Right lung (tissue), 10 donors: ENCODE measurements at places on chromosomes 2 and 18. TPM values are rescaled to one million over a fixed set of nuclear protein-coding genes. Genes with fewer than 3 reads are reported as not detected.

The OTX1 gene
- polyA plus RNA-seq = 0.06 TPM

The IL36G gene
- 0.42 TPM for polyA plus RNA-seq

The TUBB6 gene
- 56.8 TPM for polyA plus RNA-seq

The GAREM1 gene
- polyA plus RNA-seq = 13.0 TPM

The MOB1A gene
- 106 TPM for polyA plus RNA-seq

The TSPYL6 gene
- 0.12 TPM for polyA plus RNA-seq

The LONRF2 gene
- polyA plus RNA-seq = 2.5 TPM

The TCF7L1 gene
- 64.7 TPM for polyA plus RNA-seq

The NGEF gene
- 2.9 TPM for polyA plus RNA-seq

The SCN2A gene
- 0.41 TPM for polyA plus RNA-seq

The ALLC gene
- not detected for polyA plus RNA-seq

The FAM161A gene
- 23.5 TPM for polyA plus RNA-seq

The NETO1 gene
- 0.39 TPM for polyA plus RNA-seq

The RRM2 gene
- polyA plus RNA-seq = 79.7 TPM

The UNC80 gene
- 0.56 TPM for polyA plus RNA-seq

The COL6A3 gene
- polyA plus RNA-seq = 773 TPM

The NCKAP5 gene
- polyA plus RNA-seq = 19.6 TPM

The MREG gene
- polyA plus RNA-seq = 17.9 TPM

The RAMP1 gene
- 6.0 TPM for polyA plus RNA-seq

DNA sequence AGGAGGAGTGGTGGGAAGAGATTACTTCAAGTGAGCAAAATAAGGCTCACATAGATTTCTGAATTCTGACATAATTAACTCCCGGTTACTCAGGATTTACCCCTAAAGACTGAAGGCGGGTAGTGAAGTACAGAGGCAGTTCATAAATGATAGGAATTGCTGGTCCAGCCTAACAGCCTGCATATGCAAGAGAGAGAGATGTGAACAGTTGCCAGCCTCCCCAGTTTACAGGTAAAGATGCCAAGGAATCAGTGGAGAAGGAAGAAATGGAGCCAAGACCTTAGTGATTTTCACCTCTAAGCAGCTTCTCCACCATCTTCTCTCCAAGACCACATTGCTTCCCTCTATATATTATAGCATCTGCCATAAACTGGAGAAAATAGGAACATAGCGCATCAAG is 91.8 kb upstream of the THUMPD2 start:
- no peak for DNase-seq

DNA sequence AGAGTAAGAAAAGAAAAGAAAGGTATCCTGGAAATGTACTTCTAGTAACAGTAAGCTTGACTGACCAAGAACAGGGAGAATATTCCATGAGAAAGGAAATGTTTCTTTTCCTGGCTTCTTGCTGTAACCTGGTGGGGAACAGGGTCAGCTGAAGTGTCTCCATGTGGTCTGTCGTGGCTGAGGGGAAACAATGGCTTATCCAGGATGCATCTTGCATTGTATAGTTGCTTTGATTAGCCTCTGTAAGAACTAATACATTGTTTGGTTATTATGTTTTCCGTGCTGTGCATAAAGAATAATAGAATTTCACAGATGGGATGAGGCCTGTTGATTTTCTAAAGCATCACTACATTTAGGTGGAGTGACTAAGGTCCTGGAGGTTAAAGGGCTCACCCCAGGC is 4.9 kb downstream of the CREG2 start:
- DNase-seq = no peak

GRCh38 chr2:197075754-197076337 is 149.3 kb upstream of the PGAP1 start:
- DNase-seq = no peak

- DNase-seq = no peak
These were observed 52.4 kb upstream of the SIX3 start for GRCh38 chr2:44889096-44889495.

DNA sequence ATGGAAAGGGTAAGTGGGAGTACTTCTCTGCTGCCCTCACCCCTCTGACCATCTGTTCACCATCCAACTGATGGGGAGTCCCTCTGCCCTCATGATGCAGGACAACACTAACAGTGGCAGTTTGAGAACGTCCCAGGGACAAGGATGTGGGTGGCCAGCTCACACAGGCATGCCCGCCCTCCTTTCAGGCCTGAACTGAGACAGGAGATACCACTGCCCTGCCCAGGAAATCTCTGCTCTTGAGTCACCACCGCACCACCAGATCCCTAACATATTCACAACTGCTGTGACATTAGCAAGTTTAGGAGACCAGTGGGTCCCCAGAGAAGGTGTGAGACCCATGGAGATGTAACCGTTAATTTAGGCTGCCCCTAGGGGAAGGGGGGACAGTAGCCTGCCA is 66.2 kb downstream of the TRAPPC8 start:
- DNase-seq = no peak

GRCh38 chr2:190387422-190387821 is 20.7 kb upstream of the MFSD6 start:
- DNase-seq = no peak

- no peak for DNase-seq
These were observed 462.6 kb downstream of the EPHA4 start for GRCh38 chr2:221109552-221109951.

DNA sequence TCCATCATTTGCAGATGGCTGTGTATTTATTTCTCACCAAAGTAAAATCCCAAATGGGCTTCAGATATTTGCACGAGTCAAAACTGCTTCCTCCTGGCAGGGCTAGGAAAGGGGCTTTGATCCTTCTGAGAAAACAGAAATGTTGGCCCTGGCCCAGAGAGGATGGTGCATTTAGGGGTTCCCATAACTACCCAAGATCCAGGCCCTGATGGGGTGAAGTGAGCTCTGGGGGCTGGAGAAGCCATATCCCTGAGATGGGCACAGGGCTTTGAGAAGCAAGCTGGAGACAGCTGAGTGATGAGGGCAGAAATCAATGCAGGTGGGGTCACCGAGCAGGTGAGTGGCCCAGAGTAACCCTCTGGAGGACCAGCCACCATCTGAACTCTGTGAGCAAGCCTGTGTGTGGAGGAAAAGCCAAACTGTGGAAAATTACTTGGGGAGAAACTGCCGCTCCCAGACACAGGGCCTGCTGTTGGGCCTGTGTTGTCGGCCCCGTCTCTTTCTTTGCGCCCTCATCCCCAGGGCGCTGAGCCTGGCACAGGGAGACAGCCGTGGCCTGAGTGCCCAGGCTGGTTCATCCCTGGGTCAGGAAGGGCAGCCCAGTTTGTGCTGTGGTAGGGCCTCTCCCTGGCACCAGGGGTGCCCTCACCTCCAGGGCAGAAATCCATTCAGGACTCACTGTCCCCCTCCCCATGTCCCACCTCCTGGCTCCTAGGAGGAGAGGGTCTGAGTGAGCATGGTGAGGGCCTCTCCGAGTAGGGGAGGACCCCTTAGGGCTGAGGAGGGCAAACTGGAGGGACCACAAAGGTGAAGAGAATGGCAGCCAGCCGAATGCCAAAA is 167.8 kb upstream of the HAAO start:
- no peak for DNase-seq

- no peak for DNase-seq
These were observed 98.3 kb downstream of the NRP2 start for GRCh38 chr2:205780645-205781044.

- DNase-seq = peak; percentile 86
These were observed 170.0 kb downstream of the DNAH7 start for GRCh38 chr2:195898505-195899191.

DNA sequence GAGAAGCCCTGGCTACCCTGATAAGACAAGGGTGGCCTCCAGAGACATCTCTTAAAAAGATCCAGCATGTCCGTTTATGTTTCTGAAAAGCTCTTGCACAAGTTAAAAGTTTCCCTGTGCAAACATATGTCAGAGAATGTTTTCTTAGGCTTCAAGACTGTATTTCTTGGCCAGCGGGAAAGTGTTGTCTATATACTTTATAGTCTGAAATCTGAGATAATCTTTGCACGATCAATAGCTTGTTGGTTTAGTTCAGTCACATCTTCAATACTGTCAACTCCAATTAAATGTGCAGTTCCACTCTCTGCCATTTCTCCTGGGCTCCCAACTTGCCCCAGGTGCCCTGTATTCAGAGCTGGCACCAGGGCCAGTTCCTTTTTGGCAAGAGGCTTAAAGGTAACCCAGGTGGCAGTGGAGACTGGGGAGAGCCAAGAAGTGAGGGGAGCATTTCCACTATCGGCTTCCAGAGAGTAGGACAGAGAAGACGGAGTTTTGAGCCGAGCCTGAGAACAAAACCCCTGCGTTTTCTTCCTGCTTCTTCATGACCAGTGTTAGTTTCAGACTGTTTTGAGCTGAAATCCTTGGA is 64.4 kb downstream of the ACOXL start:
- DNase-seq = no peak

- no peak for DNase-seq
These were observed 2.6 kb upstream of the BMPR2 start for GRCh38 chr2:202373490-202373889.

DNA sequence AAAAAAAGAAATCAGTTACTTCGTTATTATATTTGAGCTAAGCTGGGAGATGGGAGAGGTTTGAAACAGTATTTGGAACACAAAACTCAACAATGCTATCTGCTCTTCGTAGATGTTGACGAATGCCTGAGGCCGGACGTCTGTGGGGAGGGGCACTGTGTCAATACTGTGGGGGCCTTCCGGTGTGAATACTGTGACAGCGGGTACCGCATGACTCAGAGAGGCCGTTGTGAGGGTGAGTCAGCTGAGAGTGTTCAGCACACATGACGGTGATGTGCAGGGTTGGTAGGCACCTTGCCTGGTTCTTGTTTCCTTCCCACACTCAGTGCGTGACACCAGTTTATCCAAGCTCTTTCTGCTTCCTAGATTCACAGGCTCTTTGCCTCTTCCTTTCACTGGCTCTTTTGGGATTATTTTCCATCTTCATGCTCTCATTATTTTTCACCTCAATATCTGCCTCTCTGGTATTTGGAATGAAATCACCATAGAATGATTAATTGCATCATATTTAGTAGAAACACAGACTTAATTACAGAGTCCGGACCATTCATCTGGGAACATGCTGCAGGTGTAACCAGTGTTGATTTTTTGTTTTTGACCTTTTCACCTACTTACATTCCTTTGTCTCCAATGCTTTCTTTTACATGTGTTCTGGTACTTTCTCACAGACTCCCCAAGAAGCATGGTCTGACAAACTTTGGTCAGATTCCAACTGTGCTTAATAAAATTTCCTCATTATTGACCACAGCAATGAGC is 200.6 kb upstream of the RASGRP3 start:
- no peak for DNase-seq

GRCh38 chr2:62457556-62457955 is 48.4 kb downstream of the TMEM17 start:
- no peak for DNase-seq

- DNase-seq = peak; percentile 60
These were observed at the start of gene STON1 for GRCh38 chr2:48530033-48530811. STON1 (plus strand) TSS chr2:48530154; CDS start chr2:48580634, 50,480 bp downstream.

DNA sequence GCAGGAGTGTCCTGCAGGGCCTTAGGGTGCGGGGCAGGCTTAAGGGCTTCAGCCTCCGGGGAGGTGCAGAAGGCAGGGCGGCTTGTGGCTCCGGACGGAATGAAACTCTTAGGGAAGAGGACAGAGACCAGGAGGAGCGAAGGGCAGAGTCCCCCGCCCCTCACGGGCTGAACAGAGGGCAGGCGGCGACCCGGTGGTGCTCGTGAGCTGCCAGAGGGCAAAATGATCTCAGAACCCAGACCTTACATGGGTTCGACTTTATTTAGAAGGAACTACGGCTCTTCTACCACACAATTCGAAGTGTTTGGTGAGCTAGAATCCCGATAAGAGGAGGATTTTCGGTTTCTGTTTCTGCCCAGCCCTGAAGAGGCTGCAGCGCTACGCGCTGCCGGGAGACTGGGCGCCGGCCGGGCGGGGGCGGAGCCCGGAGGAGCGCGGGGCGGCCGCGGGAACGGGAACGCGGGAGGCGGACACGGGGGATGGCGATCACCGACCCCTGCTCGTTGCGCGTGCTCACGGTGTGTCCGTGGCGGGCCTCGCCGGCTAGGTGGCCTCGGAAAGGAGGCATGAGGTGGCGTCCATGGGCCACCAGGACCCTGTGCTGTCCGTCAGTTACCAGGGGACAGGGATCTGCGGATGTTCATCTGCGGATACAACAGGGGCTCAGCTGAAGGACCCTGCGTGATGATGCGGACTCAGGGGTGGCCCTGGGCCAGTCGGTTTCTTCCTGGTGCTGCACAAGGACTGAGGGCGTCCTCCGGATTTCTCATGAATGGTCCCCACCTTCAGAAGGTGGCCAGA is 4.2 kb upstream of the SP100 start:
- peak; percentile 75 for DNase-seq

DNA sequence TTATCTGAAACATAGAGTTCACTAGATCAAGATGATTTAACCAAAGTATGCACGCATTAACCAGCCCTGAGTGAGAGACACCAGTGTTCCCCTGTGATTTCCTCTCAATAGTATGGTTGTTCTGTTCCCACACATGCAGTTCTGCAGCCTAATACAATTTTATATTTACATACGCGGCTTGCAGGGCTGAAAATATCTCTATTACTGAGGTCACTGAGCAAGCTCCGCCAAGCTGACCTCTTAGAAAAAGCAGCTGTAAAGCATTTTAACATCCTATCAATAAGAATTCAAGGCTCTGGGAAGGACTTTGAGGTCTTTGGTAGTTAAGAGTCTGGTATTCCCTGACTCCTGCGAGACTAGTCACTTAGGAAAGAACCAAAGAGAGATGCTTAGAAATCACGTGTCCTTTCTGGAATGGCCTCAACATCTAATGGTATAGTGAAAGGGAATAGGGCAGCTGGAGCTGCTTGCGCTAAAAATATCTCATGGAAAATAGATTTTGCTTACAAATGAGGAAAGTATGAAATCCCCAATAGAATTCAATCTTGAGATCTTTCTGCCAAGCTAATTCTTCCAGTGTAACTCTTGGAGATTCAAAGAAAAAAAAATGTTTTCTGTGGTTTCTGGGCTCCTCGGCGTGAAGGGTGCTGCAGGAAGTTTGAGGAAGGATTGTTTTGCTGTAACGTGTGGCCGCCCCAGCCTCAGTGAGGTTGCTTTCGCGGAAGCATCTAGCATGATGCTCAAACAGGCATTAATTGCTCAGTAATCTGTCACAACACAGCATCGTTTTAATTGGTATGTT is 59.2 kb downstream of the DOCK10 start:
- DNase-seq = peak; percentile 82

DNA sequence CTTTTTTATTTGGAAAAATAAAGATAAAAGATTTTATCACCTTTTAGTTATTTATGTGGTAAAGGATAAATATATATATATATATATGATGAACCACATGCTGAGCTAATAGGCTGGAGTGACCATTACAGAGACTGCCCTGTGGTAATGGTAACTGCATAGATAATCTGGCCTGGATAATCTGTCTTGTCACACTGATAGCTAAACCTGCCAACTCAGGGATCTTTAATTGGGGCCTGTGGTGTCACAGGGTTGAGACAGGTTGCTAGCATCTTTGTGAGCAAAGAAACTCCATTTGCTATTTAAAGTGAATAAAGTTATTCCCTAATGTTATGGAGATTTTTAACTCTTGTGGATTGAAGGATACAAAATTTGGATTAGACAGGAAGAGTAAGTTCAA is 203.0 kb downstream of the PHLPP1 start:
- no peak for DNase-seq

GRCh38 chr18:79519751-79520477 is 124.2 kb downstream of the NFATC1 start:
- DNase-seq = no peak

GRCh38 chr2:112625474-112626114 is 20.1 kb upstream of the SLC20A1 start:
- no peak for DNase-seq
